Activated effector memory CD4-positive, alpha-beta T cell treated with Interleukin-2 at 50 U/mL for 16 hours (primary cell): ENCODE measurements at places on chromosomes 13 and 19.

GRCh38 chr13:39641645-39642044, 13.8 kb upstream of the COG6 start:
- no peak for DNase-seq

GRCh38 chr19:2484178-2484937, 8.4 kb downstream of the GADD45B start:
- DNase-seq, result no peak

GRCh38 chr19:20247016-20247683, 80.1 kb downstream of the ZNF486 start:
- DNase-seq, result no peak

DNA sequence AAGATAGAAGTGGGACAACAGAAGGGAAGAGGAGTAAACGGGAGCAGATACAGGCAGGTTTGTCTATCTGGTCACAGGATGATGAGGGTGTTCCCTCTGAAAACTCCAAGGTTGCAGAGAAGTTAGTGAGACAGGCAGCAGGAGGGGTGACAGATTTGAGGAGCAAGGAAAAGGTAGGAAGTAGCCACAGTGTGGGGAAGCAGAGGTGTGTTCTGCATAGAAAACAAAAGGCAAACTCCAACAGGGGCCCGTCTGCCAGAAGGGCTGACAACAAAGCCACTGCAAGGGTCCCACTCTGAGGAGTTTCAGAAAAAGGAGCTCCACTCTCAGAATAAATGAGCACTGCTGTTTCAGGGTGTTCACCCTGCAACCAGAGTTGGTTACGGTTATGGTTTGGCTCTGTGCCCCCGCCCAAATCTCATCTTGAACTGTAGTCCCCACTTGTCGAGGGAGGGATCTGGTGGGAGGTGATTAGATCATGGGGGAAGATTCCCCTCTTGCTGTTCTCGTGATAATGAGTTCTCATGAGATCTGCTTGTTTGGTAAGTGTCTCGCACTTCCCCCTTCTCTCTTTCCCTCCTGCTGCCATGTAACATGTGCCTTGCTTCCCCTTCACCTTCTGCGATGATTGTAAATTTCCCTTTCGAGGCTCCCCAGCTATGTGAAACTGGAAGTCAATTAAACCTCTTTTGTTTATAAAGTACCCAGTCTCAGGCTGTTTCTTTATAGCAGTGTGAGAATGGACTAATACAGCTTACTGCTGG, 32.1 kb downstream of the SMAD9 start:
- no peak for DNase-seq
